ENCODE measurements at places on chromosomes 12 and 14.

GRCh38 chr12:130161261-130162243 lies 712 bp upstream of the FZD10 start:
- DNase-seq, result no peak

GRCh38 chr12:87117526-87117925 lies 861.3 kb upstream of the MGAT4C start:
- DNase-seq, result no peak

- no peak for DNase-seq
These were observed at the start of gene TEP1 for GRCh38 chr14:20412876-20413743. TSS of gene TEP1 (minus strand) at chr14:20413501. CDS start at chr14:20408439, 5,062 bp downstream.

DNA sequence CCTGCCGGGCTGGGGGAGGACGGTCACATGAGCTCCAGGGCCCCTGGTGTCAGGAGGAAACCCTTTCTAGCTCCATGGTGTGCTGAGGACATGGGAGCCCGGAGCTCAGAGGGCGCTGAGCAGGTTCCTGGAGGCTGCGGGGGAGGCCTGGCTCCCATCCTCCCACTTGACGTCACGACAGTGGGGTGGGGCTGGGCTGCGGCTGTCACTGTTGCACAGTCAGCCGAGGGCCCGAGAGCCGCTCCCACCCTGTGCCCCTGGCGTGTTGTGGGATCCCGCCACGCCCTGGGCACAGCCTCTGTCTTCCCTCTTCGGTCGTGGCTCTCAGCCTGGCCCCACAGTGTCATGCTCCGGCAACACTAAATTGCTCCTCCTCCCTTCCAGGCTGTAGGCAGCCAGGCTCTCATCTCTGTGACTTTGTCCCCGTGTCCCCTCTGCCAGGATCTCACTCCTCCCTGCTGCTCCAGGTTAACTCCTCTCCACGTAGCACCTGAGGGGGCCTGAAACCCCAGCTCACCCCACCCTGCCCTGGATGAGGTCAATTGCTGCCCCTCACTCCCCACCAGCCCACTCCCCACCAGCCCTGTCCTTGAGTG lies 33.0 kb downstream of the BEGAIN start:
- DNase-seq, result no peak

DNA sequence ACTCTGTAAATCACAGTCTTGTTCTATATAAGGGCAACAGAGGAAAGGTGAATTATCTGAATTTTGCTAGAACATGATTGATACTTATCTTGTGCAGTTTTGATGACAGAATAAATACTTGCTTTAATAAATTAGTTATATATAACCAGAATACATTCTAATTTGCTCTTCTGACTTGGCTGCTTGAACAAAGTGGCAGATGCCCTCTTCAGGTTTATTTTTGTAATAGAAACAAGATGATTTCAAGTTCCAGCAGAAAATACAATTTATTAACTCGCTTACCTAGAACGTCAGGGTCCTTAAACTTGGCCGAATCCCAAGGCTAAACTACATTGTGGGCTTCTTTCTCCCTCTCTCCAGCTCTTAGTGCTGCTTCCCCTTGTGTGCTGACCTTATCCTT lies 57.6 kb upstream of the SSTR1 start:
- no peak for DNase-seq

GRCh38 chr12:105705765-105706164 lies 375.3 kb downstream of the C12orf75 start:
- no peak for DNase-seq

DNA sequence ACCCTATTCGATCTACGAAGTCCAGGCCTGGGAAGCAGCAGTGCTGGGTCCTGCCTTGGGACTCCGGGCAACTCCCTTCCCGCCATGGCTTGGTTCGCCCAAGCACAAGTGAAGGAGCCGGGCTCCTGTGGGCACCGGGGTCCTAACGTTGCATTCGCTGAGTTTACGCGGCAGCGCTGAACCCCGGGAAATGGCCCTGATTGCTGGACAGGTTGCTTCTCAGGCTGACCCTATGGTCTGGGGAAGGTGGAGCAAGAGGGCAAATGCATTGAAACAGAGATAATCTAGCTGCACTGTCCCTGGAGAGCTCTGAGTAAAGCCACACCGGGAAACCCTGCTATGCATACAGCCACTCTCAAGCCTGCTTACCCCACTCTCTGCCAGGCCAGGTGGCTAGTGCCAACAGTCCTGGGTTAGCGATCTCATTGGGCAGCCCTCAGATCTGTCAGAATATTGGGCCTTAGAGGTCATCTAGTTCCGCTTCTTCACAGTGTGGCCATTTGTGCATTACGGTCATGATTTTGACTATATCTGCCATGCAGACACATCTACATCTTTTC lies 11.3 kb downstream of the SYNE3 start:
- no peak for DNase-seq

- DNase-seq, result no peak
These were observed 270.0 kb downstream of the EGLN3 start for GRCh38 chr14:33680873-33681272.
